ENCODE measurements at places on chromosomes 11 and 22. TPM values are rescaled to one million over a fixed set of nuclear protein-coding genes. Genes with fewer than 3 reads are reported as not detected.

Gene NFAM1
- total RNA-seq = not detected

Gene SOX10
- total RNA-seq = not detected

Gene PHOX2A
- not detected for total RNA-seq

Gene ST14
- not detected for total RNA-seq

Gene CENATAC
- total RNA-seq = 25.0 TPM

Gene KCNJ11
- 0.13 TPM for total RNA-seq

Gene C1QTNF6
- 13.6 TPM for total RNA-seq

Gene LRRC10B
- not detected for total RNA-seq

Gene RPLP2
- total RNA-seq = 248 TPM

Gene SPTBN2
- 40.0 TPM for total RNA-seq

Gene TYR
- not detected for total RNA-seq

Gene TMEM134
- total RNA-seq = 19.4 TPM

Gene RCOR2
- total RNA-seq = 0.40 TPM

Gene TIMP3
- total RNA-seq = 0.40 TPM

Gene VWCE
- total RNA-seq = 6.4 TPM

Gene P2RY6
- total RNA-seq = 0.14 TPM

Gene OR8G5
- not detected for total RNA-seq

Gene PPARA
- total RNA-seq = 8.1 TPM

Gene CLDN5
- 542 TPM for total RNA-seq

Gene TIGD3
- 0.14 TPM for total RNA-seq
